ENCODE measurements at places on chromosomes 4 and X. TPM values are rescaled to one million over a fixed set of nuclear protein-coding genes. Genes with fewer than 3 reads are reported as not detected.

- no peak for DNase-seq
These were observed 14.8 kb upstream of the MAEA start for GRCh38 chr4:1274871-1275270.

OTUD6A gene
- total RNA-seq, result not detected

DNA sequence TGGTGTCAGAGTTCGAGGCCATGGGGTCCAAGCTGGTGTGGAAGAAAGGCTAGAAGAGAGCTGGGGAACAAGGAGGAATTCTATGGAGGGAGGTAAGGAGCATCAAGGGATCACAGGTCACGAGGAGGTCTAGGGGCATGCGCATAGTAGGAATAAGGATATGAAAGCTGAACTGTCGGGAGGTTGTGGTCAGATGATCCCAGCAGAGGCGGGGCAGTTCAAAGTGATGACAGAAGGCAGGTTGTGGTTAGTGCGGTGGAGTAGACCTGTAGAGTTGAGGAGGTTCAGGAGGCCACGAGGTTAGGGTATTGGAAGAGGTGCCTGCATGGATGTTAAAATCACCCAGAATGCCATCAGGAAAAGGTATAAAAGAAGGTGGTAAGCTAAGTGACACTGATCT, 156.3 kb downstream of the TMEM164 start:
- no peak for DNase-seq

DNA sequence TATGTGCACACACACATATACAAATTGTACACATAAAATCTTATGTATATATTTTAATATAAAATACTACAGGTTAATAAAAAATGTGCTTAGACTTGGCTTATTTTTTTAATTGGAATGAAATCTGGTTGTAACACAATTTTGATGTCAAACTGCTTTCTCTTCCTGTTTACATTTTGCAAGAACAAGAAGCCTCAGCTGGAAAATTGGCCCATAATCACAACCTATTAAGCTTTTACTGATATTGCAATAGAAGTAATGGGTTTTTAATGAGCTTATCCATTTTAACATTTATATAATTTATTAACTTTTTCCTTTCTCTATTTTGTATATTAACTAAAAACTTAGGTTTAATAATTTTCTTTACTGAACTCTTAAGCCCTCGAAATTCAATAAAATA, 165.9 kb downstream of the PCDH10 start:
- no peak for DNase-seq

DNA sequence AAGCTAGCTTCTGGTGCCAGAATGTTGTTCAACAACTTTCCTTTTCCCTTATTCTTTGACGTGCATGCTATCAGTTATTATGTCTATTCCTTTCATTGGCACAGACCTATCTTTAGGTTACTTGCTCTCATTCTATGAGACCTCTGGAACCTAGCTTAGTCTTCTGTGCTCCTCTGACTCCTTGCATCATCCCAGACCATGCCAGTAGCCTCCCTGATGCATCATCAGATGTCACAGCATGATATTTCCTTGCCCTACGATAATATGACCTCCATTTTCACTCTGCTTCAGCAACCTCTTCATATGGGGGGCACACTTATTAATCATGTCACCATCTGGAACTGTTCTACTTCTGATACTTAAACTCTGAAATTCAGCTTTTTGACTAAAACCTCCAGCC, 37.2 kb downstream of the CLCN5 start:
- DNase-seq, result peak; percentile 27

DNA sequence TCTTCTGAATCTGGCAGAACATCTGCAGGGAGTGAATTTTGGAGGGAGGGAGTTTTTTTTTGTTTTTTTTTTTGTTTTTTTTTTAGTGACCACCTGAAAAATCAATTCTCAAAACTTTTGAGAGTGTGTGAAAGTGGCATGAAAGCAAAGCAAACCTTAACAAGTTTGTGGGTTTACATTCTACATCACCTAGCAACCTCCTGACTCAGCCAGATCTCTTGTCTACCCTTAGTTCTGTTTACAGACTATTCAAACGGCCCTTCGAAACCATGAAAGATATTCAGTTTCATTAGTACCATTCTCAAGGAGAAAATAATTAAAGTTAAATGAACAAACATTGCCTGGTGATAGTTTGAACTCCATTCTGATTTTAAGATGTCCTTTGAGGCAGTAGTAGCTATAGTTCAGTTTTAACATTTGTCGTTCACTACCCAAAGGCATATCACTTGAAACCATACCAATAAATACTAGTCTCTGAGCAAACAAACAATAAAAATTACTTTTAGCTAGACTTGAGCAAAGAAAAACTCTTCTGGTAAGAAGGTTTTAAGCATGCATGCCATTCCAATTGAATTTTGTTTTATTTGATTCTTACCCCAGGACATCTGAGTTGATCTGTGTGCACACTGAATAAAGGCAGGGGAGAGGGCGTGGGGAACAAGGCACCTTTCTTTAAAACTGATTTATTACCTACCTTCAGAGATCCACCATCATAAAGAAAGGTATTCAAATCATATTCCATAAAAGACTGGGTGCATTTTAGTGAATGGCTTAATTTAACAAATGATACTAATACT, 137.7 kb downstream of the ARX start:
- no peak for DNase-seq

DNA sequence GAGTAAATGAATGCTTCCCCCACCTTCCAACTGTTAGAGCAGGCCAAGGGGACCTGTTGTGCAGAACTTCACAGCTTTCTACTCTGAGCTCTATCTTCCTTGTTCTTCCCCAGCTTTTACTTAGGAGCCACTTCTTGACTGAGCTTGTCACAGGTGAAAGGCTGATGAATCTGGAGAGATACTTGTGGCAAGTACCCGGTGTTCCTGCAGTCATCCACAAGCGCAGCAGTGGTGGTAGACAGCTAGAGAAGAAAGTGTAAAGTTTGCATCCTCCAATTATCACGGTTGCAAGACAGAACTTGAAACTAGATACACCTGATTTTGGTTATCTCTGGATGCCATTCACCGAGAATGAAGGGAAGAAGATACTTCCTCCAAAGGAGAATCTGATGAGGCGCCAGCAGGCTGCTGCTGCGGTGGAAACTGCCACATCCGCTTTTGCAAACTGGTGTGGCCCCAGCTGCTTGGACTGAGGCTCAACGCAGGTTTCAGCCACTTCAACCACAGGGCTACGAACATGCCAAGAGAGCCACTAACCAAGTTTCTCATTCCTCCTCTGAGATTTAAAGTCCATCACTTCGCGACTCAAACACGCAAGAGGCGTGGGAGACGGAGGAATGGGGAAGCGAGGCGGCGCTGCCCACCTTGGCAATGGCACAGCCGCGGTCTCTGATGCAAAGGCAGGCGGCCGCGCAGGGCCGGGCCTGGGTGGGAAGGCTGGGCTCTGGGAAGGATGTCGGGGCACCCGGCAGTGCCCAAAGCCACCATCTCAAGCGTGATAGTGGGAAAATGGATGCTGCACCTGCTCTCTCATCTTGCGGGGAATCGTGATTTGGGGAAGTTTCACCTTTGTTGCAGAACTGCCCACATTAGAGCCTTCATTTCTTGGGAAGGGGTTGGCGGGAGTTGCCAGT, 1.3 kb upstream of the FHIP1A start:
- peak; percentile 49 for DNase-seq

DNA sequence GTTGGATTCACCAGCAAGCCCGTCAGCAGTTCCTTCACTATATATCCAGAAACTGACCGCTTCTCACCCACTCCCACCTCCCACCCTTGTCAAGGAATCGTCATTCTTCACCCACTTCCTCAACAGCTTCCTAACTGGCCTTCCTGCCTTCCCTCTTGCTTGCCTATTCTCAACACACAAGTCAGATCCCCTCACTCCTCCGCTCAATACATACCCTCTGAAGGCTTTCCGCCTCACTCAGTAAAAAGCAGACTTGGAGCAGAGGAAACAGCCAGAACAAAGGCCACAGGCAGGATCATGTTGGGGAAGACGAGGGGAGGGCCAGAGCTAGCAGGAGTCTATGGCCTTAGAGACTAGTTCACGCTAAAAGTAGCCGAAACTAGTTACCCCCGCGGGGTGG, 23.7 kb downstream of the RWDD4 start:
- DNase-seq, result no peak

FAM9B gene
- total RNA-seq, result not detected

GRCh38 chr4:3701271-3701734, 64.9 kb upstream of the ADRA2C start:
- DNase-seq, result no peak

GRCh38 chr4:124322234-124323065, 390.1 kb downstream of the ANKRD50 start:
- DNase-seq, result no peak

ZNF732 gene
- total RNA-seq, result not detected

DNA sequence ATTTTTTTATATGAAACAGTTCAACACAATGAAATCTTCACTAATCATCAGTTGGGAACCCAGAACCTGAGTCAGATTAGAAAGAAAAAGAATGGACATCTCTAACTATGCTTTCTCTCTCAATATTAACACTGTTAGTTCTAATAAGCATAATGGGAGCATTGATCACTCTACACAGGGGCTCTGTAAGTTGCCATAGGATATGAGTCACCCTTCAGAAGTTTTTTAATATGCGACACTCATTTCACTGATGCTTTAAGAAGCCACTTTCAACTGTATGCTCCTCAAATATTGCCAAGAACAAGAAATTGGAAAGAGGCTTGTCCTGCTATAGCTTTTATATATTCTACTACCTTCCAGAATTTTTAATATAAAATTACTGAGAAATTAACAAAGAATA, 187.0 kb downstream of the AASDH start:
- DNase-seq, result no peak

DNA sequence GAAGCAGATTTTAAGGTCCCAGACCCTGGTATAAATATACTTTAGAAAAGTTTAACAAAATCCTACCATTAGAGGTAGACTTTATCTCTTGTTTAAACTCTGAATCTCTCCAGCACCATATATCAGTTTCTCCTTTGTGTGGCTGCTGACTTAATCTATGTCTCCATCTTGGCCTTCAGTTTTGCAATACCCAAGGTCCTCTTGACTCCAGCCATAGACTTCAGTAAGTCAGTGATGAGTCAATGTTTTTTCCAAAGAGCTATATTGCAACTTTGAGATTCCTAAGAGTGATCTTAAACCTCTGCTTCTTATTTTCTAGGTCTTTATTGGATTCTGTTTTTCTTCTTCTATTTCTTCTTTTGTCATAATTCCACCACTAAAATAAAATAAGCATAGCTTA, 50.8 kb upstream of the ADGRL3 start:
- DNase-seq, result no peak

- DNase-seq, result no peak
These were observed 260.9 kb downstream of the GLUD2 start for GRCh38 chrX:121308276-121308805.

SPACA5 gene
- not detected for total RNA-seq

ELMOD2 gene
- 11.5 TPM for total RNA-seq

DNA sequence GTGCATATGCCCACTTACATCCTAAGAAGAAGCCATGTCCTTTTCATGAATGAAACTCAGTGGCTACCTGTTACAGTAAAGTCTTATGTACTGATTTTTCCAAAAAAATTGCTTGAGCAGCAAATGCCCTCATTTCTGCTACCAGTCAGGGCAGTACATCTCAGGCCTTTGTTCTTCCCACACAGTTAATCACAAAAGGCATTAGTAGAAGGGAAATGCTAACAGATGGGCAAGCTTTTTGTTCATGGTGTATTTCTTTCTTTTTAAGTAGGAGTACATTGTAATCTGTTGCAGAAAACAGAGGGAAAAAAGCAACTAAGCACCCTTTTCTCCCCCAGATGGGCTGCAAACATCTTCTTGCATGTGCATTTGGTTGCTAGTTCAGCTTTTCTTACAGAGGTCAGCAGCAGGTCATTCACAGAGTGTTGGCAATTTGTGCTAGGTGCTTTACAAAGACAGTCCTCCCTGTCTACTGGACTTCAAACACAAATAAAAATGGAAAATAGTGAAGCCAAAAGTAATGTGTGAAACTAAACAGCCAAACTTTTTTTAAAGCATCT, 373.4 kb downstream of the PRDM5 start:
- no peak for DNase-seq

GRCh38 chr4:73727685-73728084, 12.7 kb upstream of the CXCL8 start:
- DNase-seq, result no peak

DNA sequence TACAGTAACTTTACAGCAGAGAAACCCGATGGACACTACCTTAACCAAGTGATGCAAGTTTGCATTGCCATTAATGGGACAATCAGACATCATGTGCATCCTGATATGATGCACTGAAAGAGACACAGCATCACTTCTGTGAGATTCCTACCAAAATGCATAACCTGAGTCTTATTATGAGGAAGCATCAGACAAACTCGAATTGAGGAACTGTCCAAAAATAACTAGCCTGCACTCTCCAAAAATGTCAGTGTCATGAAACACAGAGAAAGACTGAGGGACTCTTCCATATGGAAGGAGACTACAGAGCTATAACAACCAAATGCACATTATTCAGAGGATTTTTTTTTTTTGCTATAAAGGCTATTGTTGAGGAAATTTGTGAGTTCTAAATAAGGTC, 66.6 kb upstream of the IQSEC2 start:
- DNase-seq, result no peak

HGFAC gene
- total RNA-seq, result 0.55 TPM

PTTG2 gene
- total RNA-seq, result 2.1 TPM

- peak; percentile 24 for DNase-seq
These were observed 62.6 kb downstream of the SORCS2 start for GRCh38 chr4:7254736-7255487.

GRCh38 chr4:164550989-164551712, 202.8 kb upstream of the SMIM31 start:
- DNase-seq, result no peak

GRCh38 chr4:141658309-141658708, 21.9 kb downstream of the IL15 start:
- DNase-seq, result no peak

DNA sequence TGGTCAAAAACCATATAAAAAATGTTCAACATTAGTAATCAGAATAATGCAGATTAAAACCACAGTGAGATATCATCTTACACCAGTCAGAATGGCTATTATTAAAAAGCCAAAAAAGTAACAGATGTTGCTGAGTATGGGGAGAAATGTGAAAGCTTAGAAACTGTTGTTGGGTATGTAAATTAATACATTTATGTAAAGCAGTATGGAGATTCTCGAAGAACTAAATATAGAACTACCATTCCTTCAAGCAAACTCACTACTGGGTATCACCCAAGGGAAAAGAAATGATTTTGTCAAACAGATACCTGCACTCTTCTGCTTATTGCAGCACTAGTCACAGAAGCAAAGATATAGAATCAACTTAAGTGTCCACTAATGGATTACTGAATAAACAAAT, 576.4 kb upstream of the EPHA5 start:
- no peak for DNase-seq

DNA sequence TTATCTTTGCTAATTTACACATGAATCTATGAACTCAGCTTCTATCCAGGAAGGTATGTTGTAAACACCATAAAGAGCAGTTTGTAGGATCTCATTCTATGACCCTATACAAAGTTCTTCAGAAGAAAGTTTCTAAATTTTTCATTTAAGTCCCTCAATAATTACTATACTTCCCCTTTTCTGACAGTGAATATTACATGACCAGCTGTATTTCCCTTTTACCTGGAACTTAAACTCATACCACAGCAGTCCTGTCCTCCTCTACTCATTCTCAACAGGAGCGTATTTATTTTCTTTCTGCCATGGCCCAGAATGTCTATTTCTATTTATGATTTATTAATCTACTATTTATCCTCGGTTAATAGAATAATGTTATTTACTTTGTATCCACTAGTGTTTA, 15.8 kb downstream of the RASGEF1B start:
- no peak for DNase-seq

Measured in gastrocnemius medialis (tissue), 4 donors.